Stimulated activated CD4-positive, alpha-beta T cell treated with anti-CD3 and anti-CD28 coated beads, Interleukin-1b, Interleukin-23, amount 100 ng/mL, for 48 hours (primary cell): ENCODE measurements at places on chromosomes 7 and 10.
A peak's percentile ranks its signal among the peaks of the same experiment; 100 is the strongest.

- no peak for DNase-seq
These were observed 333.6 kb downstream of the LRRTM3 start for GRCh38 chr10:67259319-67259929.

- no peak for DNase-seq
These were observed 4.4 kb upstream of the UBE2D1 start for GRCh38 chr10:58330431-58330830.

DNA sequence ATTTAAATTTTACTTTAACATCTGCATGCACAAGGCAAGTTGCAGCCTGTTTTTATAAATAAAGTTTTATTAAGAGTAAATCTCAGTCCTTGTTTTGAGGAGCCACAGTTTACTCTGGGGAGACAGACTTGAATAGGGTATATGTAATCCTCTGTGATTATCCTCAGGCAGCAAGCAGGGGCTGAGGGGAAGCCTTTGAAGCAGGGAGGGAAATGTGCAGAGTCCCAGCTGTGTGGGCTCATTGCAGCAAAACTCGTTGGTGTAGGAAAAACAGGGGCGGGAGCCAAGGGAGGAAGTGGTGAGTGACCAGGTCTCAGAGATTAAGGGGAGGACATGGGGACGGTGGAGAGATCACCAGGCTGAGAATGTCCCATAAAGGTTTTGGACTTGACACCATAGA, 34.3 kb upstream of the SMC3 start:
- DNase-seq, result no peak

GRCh38 chr10:49000437-49001398, 61.1 kb upstream of the LRRC18 start:
- DNase-seq, result no peak

DNA sequence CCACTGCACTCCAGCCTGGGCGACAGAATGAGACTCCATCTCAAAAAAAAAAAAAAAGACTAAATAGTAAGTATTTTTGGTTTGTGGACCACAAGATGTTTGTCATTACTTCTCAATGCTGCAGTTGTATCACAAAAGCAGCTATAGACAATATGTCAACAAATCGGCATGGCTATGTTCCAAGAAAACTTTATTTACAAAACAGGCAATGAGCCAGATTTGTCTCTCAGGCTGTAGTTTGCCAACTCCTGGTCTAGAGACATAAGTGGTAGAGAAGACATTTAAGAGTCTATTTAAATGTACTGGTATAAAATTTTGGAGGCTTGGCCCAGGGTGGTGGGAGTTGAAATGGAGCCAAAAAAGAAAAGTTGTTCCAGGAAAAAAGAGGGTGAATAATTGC, 185.8 kb downstream of the SORCS1 start:
- DNase-seq, result no peak

DNA sequence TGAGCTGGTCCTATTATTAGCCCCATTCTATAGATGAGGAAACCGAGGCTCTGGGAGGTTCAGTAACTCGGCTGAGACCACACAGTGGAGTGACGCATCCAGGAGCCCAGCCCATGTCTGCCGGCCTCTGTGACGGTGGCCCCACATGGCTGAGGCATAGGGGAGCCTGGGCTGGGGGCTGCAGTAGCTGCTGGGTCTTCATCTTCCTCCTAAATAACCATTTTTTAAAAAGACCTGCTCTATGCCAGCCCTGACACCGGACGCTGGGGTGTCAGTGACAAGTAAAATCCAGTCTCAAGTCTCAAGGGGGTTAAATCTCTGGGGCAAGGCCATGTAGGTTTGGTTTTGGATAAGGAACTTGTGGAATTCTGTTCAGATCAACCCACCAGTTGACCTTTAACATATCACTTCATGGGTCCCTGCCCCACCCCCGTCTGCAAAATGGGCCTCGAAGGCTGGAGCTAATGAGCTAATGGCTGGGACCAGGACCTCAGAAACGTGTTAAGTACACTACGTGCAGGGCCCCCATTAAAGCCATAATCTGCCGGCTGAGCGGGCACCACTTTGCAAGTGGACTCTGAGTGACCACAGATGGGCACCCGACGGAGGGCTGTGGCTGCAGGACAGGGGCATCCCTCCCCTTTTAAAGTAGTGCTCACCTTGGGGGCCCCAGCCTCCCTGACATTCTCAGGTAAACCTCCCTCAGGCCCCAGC, 136.5 kb upstream of the UNC5B start:
- no peak for DNase-seq

- DNase-seq, result no peak
These were observed 301.9 kb downstream of the SUGCT start for GRCh38 chr7:40436710-40437109.

GRCh38 chr10:128161031-128161430, 34.8 kb upstream of the MKI67 start:
- no peak for DNase-seq

DNA sequence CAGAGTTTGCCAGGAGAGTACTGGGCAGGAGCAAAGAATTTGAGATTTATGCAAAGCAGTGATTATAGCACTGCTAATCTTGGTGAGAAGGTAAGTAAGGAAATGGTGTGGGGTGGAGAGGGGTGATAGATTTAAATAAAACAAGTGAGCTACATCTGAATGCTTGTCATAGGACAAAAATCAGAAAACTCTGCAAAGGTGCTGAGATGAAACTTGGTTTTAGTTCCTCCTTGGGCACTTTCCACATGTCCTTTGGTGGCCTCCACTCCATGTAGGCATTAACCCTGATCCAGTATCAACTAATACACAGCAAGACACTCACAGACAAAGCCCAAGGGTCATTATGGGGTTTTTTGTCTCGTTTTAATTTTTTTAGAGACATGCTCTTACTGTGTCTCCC, 25.7 kb upstream of the FAM107B start:
- DNase-seq, result no peak

DNA sequence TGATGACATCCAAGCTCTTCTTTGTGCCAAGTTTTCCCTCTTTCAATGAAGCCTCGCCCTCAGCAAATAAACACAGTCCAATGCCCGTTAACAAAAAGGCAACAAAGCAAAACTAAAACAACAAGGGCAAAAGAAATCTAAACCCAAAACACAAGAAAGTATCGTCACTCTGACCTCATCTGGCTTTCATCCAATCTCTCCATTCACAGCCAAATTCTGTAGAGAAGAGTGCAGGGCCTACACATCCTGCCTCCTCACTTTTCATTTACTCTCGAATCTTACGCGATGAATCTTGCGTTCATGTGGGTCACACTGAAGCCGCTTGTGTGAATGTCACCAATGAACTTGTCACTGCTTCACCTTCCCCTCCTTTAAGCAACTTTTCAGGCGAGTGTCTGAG, 15.9 kb upstream of the AKR1E2 start:
- DNase-seq, result no peak

DNA sequence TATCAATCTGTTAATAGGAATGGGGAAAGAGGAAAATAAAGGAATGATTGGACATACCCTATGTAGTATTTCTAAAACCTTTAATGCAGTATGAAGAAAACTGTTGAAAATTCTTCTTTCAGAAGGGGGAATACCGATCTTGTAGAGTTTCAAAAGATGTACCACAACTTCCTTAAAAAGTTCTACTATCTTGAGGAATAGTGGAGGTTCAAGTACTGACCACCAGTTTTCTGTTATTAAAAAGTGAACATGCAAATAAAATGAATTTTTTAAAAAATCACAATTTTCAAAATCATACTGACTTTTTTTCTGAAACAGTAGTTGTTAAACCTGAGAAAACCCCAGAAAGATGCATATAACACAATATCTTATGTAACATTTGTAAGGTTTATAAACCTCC, 86.5 kb downstream of the HERC4 start:
- no peak for DNase-seq

DNA sequence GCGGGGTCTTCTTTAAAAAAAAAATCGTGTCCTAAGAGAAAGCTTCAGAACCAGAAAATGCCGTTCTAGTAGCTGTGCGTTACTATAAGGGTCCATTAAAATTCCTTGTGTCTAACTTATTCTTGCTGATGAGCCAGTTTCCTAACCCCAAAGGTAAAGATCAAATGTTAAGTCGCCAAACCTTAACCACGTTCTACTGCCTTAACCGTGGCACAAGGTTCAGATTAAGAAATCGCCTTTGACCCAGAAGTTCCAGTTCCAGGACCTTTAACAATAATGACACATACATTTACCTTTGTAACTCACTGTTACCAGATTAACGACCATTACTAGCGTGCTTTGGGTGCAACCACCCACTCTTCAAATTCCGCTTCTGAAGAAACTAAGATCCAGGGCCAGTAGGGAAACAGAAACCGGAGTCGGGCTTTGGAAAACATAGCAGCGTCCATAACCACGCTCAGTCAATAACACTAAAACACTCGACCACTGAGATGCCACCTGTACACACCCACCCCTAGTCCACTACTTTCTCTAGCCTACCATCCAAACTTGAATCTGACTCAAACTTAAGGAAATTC, 620 bp downstream of the BET1 start:
- DNase-seq, result no peak

DNA sequence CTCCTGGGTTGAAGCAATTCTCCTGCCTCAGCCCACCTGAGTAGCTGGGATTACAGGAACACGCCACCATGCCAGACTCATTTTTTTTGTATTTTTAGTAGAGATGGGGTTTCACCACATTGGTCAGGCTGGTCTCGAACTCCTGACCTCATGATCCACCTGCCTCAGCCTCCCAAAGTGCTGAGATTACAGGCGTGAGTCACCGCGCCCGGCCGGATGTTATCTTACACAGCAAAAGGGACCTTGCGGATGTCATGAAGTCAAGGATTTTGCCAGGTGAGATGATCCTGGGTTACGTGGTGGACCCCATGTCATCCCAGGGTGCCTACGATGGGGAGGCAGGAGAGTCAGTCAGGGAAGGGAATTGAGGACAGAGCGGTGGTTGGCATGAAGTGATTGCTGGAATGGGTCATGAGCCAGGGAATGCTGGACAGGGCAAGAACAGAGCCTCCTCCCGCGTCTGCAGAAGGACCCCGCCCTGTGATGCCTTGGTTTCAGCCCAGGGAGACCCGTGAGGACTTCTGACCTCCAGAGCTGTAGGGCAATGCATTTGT, 8.7 kb upstream of the UBE3C start:
- no peak for DNase-seq

GRCh38 chr7:36862771-36863261, 138.5 kb upstream of the AOAH start:
- no peak for DNase-seq

DNA sequence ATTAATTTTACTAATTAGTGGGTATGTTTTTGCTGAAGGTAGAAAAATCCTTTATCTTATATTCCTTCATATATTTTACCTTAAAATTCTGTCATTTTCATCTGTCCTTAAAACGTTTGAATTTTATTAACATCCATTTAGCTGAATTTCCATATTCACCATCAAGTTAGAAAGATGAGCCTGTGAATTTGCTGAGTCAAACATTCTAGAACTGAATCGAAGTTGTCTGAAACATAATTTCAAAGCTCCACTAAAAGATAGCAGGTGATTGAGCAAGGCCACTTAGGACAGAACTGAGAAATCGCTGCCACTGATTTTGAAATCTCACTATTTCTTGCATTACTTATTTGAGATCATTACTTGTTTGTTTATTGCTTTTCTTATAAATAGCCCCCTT, 17.5 kb downstream of the HGF start:
- DNase-seq, result no peak

GRCh38 chr7:100791881-100792666, 35.2 kb downstream of the EPHB4 start:
- no peak for DNase-seq

GRCh38 chr7:40545739-40546138, 410.9 kb downstream of the SUGCT start:
- DNase-seq, result no peak

- peak; percentile 92 for DNase-seq
These were observed at the start of gene METTL27 for GRCh38 chr7:73842067-73842976. METTL27 (minus strand) TSS chr7:73842516; CDS start chr7:73842140, 376 bp downstream.

GRCh38 chr10:30630571-30630970, 1.0 kb upstream of the LYZL2 start:
- DNase-seq, result no peak

- peak; percentile 44 for DNase-seq
These were observed 2.0 kb upstream of the KMT2E start for GRCh38 chr7:105011831-105012502.

- DNase-seq, result no peak
These were observed 195.8 kb upstream of the NPVF start for GRCh38 chr7:25424113-25424512.

GRCh38 chr7:104179178-104179577, 28.6 kb downstream of the ORC5 start:
- DNase-seq, result no peak

DNA sequence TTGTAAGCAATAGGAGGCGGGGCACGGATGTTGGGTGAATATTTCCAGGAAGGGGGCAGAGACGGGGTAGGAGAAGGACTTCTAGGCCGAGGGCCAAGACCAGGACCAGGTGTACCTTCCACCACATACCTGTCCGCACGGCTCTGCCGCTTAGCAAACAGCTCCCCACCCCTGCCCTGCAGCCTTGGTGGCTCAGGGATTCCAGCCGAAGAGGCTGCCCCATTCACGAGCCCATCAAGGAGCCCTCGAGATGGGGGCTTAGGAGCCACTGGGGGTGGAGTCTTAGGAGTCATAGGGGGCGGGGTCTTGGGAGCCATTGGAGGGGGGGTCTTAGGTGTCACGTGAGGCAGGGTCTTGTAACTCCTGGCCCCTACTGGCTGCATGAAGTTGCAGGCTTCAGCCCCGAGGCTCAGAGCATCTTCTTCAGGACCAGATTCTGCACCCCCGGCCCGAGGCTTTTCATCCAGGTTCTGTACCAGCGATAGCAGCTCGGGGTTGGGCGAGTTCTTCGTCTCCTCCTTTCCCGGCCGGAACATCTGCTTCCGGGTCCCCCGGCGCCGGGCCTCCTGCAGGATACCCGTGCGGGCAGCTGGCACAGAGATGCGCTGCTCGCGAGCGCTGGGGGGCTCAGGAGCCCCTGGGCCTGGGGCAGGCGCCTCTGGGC, 6.1 kb upstream of the MYOZ1 start:
- DNase-seq, result peak; percentile 17

- no peak for DNase-seq
These were observed 53.8 kb upstream of the AGK start for GRCh38 chr7:141497391-141497790.

- no peak for DNase-seq
These were observed 61.2 kb upstream of the LBX1 start for GRCh38 chr10:101290431-101290830.

- no peak for DNase-seq
These were observed 739.7 kb upstream of the FZD8 start for GRCh38 chr10:36381748-36382147.

DNA sequence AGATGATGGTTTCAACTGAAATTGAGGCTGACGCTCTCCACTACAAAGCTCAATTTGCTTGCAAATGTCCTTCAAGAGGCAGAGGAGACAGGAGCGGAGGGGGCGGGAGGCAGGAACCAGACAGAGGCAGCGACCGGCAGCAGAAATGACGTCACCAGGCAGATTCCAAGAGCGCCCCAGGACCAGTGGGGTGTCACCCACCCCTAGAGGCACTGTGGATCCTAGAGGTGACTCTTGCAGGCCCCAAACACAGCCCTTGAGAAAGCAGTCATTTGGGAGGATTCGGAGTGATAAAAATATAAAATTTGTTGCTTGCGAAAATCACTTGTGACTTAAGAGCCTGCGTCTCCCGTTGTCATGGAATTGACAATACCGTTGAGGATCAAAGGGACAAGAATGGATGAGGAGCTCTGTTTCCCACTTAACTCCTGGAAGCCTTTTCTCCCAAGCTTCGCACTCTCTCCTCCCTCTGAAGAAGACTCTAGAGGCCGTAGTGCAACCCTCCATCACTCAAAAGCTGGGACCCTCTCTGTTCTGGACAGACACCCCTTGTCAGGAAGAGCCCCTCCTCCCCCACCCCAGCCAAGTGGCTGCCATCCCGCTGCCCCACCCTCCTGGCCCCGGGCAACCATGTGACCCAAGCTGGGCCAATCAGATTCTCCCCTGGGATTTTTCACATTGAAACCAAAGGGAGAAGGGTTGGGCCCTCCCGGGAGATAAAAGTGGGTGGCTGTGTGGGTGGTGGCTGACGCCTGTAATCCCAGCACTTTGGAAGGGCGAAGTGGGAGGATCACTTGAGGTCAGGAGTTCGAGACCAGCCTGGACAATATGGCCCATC, 16.3 kb upstream of the SLC29A4 start:
- no peak for DNase-seq
